ENCODE measurements at places on chromosomes 2 and 18.

GRCh38 chr2:237134321-237135230 is 48.9 kb downstream of the COPS8 start:
- no peak for DNase-seq

- DNase-seq: no peak
These were observed 418.6 kb upstream of the REG3G start for GRCh38 chr2:78606895-78607294.

- DNase-seq: no peak
These were observed 134.9 kb upstream of the REV1 start for GRCh38 chr2:99624677-99625076.

- DNase-seq: peak; percentile 45
These were observed 11.4 kb downstream of the OSGEPL1 start for GRCh38 chr2:189751080-189751658.

DNA sequence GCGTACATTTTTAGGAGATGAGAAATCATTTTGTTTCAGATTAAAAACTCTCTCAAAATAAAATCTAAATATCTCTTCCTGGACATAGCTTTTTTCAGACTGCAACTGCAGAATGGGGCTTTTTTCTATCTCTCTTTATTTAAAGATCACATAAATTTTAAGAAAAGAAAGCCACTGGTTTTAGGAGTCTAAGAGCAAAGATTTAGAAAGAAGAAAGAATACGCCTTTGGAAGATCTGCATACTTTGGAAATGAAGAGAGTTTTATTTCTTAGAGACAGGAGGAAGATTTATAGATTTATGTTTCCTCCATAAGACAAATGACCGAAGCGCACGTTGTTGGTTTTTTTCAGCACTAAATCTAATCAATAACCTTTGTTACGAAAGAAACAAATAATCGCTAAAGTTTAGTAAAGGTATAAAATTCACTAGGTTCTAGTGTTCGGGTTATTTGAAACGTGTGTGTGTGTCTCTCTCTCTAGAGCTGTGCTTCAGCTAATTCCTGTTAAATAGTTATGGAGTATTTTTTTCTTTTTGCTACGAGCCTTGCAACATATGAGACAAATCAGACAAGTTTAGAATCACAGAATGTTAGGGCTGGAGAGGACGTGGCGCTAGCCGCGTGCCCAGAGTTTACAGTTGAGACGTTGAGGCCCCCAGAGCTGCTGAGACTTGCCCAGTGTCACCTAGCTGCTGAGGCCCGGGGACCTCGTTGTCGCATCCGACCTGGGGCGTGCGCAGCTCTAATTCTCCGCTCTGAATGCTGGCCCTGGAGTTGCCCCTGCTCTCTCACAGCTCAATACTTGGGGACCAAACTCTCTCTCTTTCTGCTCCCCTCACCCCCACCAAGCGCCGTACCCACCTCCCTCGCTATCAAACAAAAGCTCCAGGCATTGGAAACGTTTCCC is 69.9 kb downstream of the CTAGE1 start:
- no peak for DNase-seq

- no peak for DNase-seq
These were observed 36.2 kb downstream of the FBLN7 start for GRCh38 chr2:112174383-112174782.

DNA sequence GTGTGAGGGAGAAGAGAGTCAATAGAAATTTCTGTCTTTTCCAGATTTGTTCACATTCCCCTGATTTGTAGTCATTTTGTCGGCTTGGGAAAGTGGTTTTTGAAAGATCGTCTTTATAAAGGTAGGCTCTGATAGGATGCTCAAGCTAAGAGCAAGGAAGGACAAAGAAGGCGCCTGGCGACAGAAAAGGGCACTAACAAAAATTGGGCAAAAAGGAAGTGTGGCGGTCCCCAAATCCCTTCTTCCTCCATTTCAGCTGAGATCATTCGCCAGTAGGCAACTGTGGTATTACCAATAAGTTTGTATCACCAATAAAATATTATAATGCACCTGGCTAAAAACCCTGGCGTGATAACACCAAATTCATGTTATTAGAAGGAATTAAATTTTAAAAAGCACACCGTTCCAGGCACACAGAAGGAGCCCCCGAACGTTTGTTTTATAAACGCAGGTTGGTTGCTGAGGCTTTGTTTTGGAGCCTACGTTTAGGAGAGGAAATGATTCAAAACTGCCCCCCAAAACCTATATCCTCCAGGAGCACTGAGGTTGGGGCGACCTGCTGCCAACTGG is 756 bp upstream of the PTPN4 start:
- no peak for DNase-seq

- no peak for DNase-seq
These were observed 55.1 kb upstream of the NETO1 start for GRCh38 chr18:72922895-72923294.

GRCh38 chr2:37441055-37441454 is 96.6 kb downstream of the QPCT start:
- no peak for DNase-seq

DNA sequence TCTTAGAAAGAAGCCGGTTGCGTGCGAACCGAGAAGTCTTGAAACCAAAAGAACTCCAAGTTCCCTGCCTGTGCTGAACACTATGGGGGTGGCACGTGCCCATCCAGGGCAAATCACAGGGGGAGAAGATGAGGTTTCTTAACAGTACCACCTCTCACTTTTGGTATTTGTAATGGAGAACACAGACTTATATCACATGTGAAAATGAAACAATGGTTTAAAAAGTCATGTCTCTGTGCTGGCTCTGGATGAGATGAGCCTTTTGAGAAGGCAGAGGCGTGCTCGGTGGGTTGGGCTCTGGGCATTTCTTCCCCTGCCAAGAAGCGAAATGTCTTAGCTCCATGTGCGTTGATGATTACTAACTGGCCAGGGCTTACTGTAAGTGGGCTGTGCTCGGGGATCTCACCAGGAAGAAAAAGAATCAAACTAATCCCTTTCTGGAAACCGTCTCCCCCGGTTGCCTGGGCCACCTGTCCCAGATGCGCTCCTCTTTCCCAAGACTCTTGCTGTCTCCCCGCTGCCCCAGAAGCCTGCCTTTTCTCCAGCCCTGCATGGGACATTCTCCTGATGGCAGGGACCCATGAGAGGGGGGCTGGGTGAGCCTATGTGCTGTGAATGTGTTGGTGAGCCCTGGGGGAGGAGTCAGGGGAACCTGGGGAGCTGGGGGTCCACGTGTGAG is 252.9 kb downstream of the PRKCE start:
- peak; percentile 77 for DNase-seq

DNA sequence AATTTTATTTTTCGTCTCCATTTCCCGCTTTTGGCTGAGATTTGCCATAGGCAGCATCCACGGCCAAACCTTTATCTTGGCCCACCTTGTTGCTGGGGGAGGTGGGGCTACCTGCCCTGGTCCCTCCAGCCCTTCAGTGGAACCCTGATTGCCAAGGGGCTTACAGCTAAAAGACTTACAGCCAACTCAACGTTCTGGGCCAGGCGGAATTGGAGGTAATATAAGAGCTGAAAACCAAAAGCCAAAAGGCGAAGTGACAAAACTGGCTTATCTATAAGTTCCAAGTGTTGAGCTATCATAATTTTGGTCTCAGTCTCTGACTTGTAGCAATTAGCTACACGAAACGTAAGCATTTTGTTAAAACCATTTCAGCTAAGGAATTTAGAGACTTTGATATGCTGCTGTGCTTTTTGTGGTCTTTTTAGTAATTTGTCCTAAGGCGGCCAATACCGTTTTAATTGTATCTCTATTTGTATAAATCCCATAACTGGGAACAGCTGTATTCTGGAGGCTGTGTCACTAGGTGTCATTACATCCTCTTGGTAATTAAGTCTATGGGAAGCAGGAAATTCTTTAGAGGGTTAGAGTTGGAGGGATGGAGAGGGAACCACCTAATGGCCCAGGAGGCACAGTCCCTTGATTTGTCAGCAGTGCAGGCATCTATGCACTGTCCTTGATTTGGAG is 24.0 kb downstream of the PDCD1 start:
- DNase-seq: no peak

GRCh38 chr2:170262806-170263205 is 84.9 kb downstream of the MYO3B start:
- no peak for DNase-seq

DNA sequence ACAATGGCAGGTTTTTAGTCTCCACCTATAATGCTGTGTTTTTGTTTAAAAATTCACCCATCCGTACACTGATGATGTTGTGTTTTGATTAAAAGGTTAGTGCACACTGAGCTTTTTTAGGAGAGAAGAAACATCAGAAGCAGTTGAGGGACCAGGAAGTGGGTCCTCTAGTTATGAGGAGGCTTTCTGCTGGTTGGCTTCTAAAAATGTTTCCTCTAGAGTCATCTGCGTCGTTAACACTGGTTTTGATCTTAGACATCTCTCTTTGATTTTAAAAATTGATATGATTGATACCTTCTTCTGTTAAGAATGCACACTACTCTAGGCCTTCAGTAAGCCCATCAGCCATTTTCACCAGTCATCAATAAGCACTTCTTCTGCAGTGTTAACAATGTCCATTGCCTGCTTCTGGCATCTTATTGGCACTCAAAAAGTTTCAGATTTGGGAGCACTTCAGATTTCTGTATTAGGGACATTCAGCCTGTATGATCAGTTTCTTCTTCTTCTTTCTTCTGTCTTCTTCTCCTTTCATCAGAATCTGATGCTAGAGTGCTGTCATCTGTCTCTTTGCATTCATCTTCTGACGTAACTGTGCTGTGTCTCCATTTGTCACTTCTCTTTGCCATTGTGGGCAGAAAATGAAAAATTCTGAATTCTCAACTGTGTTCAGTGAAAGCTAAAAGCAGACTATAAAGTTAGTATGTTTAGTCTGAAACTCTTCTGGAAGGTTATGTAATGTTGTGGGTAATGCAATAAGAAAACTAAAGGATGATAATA is 56.3 kb downstream of the PHLPP1 start:
- peak; percentile 80 for DNase-seq

DNA sequence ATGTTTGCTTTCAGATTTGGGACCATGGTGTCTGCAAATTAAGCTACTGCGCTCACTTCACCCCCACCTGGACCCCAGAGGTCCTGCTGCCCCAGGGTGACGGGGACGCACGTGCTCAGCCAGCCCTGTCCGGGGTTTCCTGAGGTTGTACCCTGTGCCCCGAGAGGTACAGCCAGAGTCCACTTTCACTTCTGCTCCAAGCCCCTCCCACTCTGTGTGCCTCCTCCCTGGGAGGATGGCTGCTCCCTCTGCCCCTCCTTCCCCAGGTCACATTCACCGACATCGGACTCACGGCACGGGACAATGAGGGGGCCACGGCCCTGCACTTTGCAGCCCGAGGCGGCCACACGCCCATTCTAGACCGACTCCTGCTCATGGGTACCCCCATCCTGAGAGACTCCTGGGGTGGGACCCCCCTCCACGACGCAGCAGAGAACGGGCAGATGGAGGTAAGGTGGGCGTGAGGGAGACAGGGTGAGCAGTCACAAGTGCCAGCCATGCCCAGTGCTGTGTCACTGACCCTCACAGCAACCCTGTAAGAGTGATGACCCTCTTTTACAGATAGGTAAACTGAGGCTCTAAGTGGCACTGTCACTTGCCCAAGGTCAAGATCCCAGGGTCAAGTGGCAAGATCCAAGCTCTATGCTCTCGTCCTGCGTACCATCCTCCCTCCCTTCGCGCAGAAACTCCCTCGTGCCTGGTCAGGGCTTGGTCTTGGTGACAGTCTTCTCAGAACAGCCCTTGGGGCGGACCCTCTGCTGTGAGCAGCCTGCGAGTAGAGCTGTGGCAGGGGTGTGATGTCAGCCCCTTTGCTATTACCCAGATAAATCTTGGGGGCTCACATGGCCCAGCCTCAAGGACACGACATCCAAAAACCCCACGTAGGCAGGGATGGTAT is 7.6 kb downstream of the ESPNL start:
- no peak for DNase-seq

DNA sequence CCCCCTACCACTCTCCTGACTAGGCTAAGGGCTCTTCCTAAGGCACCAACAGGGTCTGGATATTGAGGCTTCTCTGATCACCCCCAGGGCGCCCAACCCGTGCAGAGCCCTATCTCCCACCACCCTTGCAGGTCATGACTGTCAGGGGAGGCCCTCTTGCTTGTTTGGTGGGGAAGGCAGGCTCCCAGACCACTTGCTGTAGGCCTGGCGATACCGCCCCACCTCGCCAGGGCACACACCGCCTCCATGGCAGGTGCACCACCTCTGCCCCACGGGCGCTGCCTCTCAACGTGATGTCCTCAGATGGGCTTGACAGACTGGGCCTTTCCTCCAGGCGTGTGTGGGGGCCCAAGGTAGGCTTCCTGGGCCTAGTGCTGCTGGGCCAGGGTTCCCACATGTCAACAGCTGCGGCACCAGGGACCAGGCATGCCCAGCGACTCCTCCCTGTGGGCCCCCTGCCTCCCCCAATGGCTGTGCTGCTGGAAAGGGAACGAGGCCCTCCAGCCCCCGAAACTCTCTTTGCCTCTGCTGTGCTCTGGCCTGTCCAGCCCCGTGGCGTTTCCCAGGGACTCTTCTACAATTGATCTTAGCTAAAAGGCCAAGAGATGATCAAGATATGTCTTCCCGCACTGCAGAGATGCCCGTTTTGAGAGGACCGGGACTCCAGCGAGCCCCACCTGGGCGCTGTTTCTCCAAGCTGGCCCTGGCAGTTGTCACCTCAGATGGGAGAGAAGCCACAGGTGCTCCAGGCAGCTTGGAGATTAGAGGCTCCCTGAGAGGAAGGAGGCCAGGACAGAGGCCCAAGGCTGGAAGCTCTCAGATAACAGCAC is 7.5 kb downstream of the NPPC start:
- DNase-seq: no peak

DNA sequence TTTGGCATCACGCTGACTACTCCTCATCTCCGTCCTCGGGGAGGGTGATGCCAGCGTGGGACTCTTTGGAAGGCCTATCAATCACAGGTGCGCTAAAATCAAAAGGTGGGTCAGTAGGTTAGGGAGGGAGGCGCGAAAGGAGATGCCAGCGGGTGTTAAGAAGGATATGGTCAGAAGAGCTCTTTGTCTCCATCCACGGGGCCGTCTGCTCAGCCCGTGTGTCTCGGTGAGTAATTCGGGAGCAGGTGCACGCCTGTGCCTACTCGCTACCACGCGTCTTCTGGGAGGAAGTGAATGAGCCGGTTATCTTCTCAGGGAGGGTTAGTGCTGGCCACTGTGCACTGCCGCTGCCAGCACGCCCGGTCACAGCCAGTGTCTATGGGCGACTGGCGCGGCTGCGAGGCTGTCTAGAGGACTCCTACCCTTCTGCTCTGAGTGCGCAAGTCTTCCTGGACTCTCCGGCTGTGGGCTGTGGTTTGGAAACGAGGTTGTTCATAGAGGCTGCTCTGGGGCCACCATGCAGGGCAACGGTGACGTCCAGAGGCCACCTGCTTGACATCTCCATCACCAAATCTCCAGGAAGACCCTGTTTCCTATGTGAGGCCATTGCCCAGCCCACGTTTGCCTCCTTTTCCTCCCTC is 153.4 kb downstream of the MBP start:
- DNase-seq: no peak

GRCh38 chr2:120390381-120391055 is 44.6 kb downstream of the INHBB start:
- DNase-seq: no peak

Measured in activated CD4-positive, alpha-beta T cell treated with anti-CD3 and anti-CD28 coated beads, Interleukin-2, Interleukin-6, amounts not matched to agents 100 ng/mL and 50 ng/mL, durations not matched to agents 16 hours and 8 hours (primary cell).